ENCODE measurements at places on chromosomes 11 and 22. TPM values are rescaled to one million over a fixed set of nuclear protein-coding genes. Genes with fewer than 3 reads are reported as not detected.

SPON1 gene
- total RNA-seq: 58.1 TPM

NADSYN1 gene
- 233 TPM for total RNA-seq

DNA sequence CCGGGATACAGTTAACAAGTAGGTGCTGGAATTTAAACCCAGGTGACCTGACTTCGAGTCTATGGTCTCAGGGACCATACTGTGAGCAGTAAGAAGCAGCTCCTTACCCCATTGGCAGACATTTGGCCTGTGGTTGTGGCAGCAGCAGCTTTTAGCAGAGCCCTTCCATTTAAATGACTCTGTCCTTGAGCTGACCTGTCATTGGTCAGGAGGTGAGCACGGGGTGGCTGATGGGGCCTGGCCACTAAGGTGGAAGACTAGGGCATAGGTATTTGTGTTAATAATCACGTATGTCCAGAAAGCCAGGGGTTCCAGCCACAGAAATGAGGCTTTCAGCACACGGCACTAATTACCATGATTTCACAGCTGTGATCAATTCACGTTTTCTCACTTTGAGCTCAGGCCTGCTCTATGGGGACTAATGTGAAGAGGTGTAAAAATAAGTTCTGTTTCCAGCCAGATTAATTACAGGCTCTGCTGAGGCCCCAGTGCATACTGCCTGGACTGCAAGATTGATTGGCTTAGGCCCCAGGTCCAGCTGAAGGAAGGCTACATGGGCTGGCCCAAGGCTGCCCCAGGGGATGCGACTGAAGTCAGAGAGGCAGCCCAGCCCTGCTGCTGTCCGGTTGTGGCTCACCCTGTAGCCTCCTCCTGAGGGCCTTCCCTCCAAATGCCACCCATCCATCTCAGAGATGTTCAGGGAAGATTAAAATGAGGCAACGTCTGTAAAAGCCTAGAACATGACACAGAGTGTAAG is 76.0 kb downstream of the FDX1 start:
- no peak overlapping the region for H3K27ac ChIP-seq
- no peaks in the 10 kb centered on the region for H3K27me3 ChIP-seq
- H3K4me1 ChIP-seq: no peaks in the 10 kb centered on the region
- no peak overlapping the region for H3K4me3 ChIP-seq

C11orf16 gene
- not detected for total RNA-seq
